Stimulated activated naive CD4-positive, alpha-beta T cell (primary cell): ENCODE measurements at places on chromosomes 16 and 17.

GRCh38 chr17:34218748-34219147 is 36.3 kb upstream of the CCL2 start:
- DNase-seq: no peak

GRCh38 chr17:72345088-72345487 is 224.3 kb downstream of the SOX9 start:
- no peak for DNase-seq

- DNase-seq: peak; percentile 1
Measured at GRCh38 chr16:78705694-78706093, 606.2 kb downstream of the WWOX start.

DNA sequence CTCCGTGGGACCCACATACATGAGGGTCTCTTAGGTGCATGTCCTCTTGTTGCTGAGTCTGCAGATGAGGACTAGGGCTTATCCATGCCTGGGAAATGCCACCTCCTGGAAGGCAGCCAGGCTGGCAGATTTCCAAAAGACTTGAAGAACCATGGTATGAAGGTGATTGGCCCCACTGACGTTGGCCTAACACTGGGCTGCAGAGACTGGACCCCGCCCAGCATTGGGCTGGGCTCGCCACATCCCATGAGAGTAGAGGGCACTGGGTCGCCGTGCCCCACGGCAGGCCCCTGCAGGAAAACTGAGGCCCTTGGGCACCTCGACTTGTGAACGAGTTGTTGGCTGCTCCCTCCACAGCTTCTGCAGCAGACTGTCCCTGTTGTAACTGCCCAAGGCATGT is 38.2 kb upstream of the IL21R start:
- no peak for DNase-seq

DNA sequence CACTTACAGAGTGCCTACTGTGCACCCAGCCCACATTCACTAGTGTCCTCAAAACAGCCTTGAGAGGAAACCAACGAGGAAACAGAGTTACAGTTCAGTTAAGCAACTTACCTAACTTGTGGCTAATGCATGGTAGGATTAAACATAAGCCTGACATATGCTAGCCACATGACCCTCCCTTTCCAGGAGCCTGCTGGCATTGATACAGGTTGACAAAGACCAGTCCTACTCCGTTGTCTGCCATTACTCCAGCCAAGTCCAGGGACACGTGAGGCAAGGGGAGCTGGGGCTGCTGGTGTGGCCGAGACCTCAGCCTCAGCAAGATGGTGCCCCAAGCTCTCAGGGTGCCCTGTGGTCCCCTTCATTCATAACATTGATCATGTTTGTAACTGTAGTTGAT is 37.9 kb downstream of the SNX20 start:
- no peak for DNase-seq

GRCh38 chr16:13480801-13481200 is 439.2 kb upstream of the ERCC4 start:
- no peak for DNase-seq
